Hepatocyte (in vitro differentiated cells): ENCODE measurements at places on chromosomes 1 and 21.

DNA sequence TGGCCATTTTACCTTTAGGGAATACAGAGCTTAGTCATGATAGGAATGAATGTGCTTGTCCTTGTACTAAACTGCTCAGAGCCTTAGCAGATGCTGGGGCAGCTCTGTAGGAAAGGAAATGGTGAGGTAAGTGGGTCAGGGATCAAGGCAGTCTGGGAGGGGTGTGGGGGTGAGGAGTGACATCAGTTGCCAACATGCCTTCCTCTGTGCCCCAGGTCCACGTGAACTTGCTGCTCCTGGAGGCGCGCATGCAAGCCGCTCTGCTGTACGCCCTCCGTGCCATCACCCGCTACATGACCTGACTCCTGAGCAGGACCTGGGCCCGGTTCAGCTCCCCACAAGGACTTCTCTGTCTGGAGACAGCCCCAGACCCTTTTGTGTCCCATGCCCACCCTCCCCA lies 21.2 kb downstream of the SESN2 start:
- no peak for DNase-seq

GRCh38 chr1:91172541-91172940 lies 150.7 kb upstream of the ZNF644 start:
- DNase-seq = no peak

- no peak for DNase-seq
Observed at GRCh38 chr1:178379807-178380206, 117.0 kb downstream of the CLEC20A start.

DNA sequence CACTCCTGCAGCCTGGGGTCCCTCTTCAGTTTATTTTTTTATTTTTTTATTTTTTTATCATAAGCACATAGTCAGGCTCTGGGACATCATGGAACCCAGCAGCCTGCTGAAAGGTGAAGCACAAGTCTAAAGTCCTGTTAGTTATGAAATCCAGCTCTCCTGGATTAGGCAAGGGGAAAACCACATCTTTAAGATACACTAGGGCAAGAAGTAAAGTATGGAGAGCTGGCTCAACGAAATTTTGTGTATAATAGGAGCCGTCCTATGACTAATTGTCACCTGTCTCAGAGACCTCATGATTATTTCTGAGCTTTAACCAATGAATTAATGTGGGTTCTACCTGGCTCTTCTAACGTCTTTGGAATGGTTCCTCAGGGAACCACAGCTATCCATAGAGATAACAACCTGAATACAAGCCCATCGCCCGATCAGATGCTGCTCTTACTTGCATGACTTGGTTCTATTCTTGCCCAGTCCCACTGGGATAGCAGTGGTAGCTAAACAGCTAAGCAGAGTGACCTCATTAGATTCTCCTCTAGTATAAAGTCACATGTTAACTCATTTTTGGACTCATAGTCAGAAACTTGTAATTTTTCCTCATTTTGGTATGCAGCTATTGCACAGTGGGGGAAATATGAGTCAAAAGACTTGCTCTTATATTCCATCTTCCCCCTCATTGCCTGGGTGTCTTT lies 122.7 kb downstream of the LMO4 start:
- no peak for DNase-seq
